ENCODE measurements at places on chromosomes 5 and 9.

GRCh38 chr9:107472581-107473340 lies 16.8 kb downstream of the KLF4 start:
- no peak for DNase-seq

DNA sequence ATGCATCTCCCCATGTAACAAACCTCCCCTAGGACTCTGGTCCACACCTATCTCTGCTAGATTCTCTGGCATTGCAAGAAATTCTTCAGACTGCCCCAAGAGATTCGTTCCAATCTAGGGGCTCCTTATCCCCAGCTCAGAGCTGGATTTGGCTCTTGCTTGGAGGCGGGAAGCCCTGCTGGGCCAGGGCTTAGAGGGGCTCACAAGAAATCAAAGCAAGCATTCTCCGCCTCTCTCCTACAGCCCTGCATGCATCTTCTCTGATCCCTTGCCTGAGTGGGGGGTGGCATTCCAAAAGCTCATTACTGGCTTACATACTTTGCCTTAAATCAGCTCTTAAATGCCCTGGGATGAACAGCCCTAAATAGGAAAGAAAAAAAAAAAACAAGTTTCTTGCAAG lies 75.8 kb downstream of the KCNIP1 start:
- no peak for DNase-seq

DNA sequence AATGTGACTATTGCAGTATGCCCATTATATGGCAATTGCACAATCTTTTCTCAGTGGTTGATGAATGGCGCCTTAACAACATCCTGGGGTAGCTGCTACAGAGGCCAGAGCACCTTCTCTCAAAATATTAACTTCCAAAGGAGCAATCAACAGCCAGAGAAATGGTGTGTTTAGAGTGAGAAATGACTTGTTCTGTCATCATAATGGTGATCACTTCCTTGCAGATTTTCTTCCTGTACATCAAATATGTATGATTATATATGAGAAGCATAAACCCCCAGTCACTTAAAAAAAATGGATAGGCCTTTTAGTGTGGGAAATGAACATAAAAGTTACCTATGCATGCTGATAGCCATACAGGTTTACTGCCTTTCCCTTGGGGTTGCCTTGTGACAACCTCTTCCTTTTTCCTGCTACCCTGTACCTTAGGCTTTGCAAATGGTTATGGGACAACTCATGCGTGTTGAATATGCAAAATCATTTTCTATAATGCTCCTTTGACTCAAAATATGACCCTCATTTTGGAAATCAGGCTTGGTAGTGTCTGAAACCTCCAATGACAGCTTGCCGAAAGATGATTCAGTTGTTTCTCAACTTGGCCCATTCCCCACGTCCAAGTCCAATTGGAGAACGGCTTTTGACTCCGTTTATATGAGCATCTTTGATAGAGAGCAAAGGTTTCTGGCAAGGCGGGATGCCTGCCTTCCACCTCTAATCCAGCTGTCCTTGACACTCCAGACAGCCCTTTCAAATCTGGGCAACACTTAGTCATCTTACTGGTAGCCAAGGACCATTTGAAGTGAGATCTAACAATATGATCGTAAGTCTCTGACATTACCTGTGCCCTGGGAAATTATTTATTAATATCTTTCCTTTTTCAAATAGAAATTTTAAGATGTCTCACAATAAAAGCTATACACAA lies 69.3 kb downstream of the SLC1A1 start:
- no peak for DNase-seq

- no peak for DNase-seq
These were observed 10.6 kb downstream of the LAMC3 start for GRCh38 chr9:131019388-131020239.

- DNase-seq: no peak
These were observed 601.1 kb downstream of the KCTD16 start for GRCh38 chr5:144771802-144772201.
